ENCODE measurements at places on chromosomes 6 and 20. TPM values are rescaled to one million over a fixed set of nuclear protein-coding genes. Genes with fewer than 3 reads are reported as not detected.

Gene DYNLT2
- 0.83 TPM for total RNA-seq

Gene EEF1A2
- total RNA-seq: 3.9 TPM

Gene RUNX2
- 8.3 TPM for total RNA-seq

Gene SLC17A1
- not detected for total RNA-seq

Gene MUC21
- not detected for total RNA-seq

Gene OLIG3
- not detected for total RNA-seq

Gene TENT5A
- total RNA-seq: 91.7 TPM

Gene CTCFL
- not detected for total RNA-seq

Gene BMP7
- total RNA-seq: not detected

Gene UBE2C
- 2.1 TPM for total RNA-seq

Gene FUCA2
- total RNA-seq: 42.5 TPM

Gene CAGE1
- total RNA-seq: not detected

Gene DUSP15
- total RNA-seq: not detected

Gene OR12D3
- total RNA-seq: not detected

Gene CFAP206
- 0.37 TPM for total RNA-seq

Gene LRRN4
- not detected for total RNA-seq

Gene SIGLEC1
- total RNA-seq: not detected

Measured in smooth muscle cell of the umbilical artery (primary cell).